EH (cell line): ENCODE measurements at places on chromosomes 2 and 18.

GRCh38 chr2:127100251-127101047 is 6.5 kb downstream of the BIN1 start:
- peak; percentile 54 for DNase-seq

- no peak for DNase-seq
Observed at GRCh38 chr18:46257366-46257765, 153.2 kb downstream of the HAUS1 start.

DNA sequence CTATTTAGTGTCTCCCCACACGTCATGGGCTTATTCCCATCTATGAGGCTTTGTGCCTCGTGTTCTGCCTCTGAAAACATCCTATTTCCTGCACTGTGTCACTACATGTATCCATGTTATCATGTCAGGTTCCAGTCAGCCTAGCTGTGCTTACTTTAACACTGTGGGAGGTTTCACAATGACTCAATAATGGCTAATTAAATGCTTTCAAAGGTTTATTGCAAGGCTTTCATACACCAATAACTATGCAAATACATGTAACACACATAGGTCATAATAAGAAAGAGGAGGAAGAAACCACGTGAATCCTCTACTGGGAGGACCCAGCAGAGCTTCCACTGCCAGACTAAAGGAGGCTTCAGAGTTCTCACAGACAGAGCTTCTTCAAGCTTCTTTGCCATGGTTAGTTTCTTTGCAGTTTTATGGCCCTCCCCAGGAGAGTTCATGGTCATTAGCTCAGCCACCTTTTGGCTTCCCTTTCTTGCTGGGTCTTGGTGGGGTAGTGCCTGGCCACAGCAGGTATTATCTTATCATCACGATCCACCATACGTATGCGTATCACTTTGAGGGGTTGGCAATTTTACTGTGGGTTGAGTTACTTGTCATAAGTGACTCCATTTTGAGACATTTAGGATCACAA is 5.1 kb upstream of the COLEC12 start:
- peak; percentile 17 for DNase-seq

GRCh38 chr2:48530033-48530811 is at the start of gene STON1:
TSS of gene STON1 (plus strand) at chr2:48530154. CDS start at chr2:48580634, 50,480 bp downstream.
- peak; percentile 53 for DNase-seq

- DNase-seq, result peak; percentile 85
Observed at GRCh38 chr18:36296650-36297416, 680 bp upstream of the FHOD3 start.

DNA sequence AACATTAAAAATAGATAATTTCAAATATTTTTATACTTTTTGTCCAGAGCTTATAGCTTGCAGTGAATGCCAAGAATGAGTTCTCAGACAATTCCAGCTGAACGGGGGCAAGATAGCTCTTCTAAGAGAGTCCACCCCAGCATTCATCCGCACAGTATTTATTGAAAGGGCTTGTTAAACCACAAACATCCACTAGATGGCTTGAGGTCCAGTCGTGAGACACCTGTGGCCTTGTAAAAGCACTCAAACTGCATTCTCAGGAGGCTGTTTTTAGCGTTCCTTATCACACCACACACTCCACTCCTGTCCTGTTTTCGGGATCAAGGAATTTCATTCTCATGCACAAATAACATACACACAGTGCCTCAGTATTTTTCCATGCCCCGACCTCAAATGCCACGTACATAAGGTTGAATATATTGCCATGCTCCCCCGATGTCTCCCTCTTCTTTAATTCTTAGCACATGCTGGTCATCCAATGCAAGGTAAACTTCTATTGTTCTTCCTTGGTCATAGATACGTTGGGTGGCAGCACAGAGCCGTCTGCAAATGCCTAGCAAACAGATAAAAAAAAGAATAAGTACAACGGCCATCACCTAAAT is 47.4 kb downstream of the DNAJC10 start:
- DNase-seq, result peak; percentile 43

- DNase-seq, result no peak
Observed at GRCh38 chr2:241105641-241106040, 3.6 kb upstream of the MTERF4 start.

DNA sequence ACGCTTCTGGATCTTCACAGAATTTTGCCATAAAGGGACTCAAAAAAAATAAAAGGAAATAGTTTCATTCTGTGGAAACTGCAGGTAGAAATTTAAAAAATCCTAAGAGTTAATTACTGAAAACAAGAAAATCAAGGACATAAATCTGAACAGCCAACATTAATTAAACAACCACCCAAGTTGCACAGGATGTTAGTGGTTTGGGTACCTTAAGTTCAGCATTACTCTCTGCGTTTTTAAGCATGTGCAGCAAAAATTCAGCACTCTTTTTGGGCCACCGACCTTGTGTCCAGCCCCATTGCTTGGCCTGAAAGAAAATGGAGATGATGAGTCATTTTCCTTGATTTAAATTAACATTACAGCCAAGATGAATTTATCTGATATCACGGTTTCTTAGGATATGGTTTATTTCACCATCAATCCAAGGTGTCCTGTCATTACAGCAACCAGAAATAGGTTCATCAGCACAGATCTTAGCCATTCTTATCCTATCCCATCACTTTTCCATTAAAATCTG is 3.3 kb upstream of the C18orf32 start:
- no peak for DNase-seq

DNA sequence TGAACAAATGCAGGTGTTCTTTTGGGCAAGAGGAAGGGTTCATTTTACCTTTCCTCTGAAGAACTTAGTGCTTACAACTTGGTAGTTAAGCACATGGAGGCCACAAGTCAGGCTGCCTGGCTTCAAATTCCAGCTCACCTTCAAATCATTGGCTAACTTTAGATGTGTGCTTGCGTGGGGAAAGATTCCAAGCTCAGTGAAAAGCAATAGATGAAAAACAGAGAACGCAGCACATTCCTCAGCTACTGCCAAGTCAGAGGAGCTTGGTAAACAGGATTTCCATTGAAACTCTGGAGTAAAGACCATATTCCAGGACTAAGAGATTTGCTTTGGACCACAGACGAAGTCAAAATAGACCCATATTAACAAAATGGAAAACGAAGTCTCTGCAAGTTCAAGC is 96.3 kb upstream of the ASB18 start:
- no peak for DNase-seq

DNA sequence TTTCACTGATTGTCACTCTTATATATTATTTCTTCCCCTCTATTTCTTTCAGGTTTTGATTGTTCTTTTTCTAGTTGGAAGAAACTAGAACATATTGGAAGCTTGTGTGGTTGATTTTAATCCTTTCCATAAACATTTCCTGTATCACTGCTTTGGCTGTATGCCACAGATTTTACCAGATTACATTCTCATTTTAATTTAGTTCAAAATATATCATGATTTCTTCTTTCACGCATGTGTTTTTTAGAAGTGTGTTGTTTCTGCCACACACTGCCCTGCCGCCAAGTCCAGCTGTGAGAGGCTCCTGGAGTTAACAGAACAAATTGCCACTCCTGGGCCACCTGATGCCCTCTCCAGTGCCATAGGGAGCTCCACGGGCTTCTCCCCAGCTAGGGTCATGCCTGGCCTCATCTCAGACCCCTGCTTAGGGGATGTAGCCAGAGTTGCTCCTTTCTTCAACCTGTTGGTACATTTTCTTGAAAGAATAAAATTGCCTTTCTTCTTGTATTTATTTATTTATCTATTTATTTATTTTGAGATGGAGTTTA is 206.2 kb upstream of the COPS8 start:
- DNase-seq, result no peak

GRCh38 chr2:43943809-43944452 is 51.9 kb downstream of the LRPPRC start:
- DNase-seq, result no peak

DNA sequence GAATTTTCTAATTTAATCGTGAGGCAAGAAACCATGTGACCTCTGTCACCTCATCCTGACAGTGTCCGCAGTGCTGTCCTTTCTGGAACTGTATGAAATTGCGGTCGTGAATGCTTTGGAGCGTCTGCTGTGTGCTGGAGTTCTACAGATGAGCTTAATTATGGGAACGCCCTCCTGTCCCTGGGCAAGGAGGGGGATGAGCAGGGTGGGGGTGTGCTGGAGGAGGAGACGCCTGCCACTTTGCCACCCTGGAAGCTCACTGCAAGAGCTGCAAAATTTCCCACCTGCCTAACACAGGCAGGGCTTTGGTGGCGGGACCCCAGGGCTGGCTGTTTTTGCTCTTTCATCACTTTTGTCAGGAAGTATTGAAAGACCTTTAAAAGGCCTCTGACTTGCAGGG is 6.5 kb downstream of the LPIN1 start:
- DNase-seq, result no peak

GRCh38 chr2:85584857-85585780 is 888 bp downstream of the VAMP5 start:
- peak; percentile 84 for DNase-seq

GRCh38 chr2:1874101-1874865 is 130.0 kb upstream of the PXDN start:
- no peak for DNase-seq

GRCh38 chr18:30440351-30440750 is 602.2 kb downstream of the DSC3 start:
- no peak for DNase-seq

- no peak for DNase-seq
Observed at GRCh38 chr2:156630579-156631337, 194.6 kb downstream of the GPD2 start.
